ENCODE measurements at places on chromosomes 3 and 15. TPM values are rescaled to one million over a fixed set of nuclear protein-coding genes. Genes with fewer than 3 reads are reported as not detected.
A peak's percentile ranks its signal among the peaks of the same experiment; 100 is the strongest.

CHRM5 gene
- total RNA-seq = under 0.01 TPM

DNA sequence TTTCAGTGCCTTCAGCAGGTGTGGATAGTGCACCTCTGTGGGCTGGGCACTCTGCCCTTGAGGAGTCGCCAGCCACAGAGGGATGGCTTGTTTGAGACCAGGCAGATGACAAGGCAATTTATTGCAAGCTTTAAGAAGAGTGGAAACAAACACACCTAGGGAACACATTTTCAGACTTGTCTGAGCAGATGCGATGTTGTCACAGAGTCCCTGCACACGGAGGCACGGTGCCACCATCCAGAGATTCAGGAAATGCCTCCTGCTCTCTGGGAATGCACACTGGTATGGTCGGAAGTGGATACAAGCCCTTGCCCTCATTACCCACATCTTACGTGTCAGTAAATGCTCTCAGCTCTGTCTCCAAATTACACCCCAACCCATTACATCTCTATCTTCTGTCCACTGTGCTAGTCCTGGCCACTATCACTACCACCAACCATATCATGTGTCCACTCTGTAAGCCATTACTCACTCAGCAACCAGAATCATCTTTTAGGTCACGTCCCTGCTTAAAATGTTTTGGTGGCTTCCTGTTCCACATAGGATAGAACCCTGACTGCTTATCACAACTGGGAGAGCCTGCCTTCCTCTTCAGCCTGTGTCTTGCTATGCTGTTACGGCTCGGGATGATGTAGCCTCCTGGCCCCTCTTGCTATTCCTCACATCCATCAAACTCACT lies 196.9 kb downstream of the SLCO3A1 start:
- no peaks in the 10 kb centered on the region for H3K27me3 ChIP-seq
- no peak for DNase-seq
- H3K4me1 ChIP-seq = no peaks in the 10 kb centered on the region
- H3K4me3 ChIP-seq = no peak overlapping the region
- no peak overlapping the region for H3K27ac ChIP-seq

NDUFB5 gene
- 108 TPM for total RNA-seq

TRPM1 gene
- under 0.01 TPM for total RNA-seq

DNA sequence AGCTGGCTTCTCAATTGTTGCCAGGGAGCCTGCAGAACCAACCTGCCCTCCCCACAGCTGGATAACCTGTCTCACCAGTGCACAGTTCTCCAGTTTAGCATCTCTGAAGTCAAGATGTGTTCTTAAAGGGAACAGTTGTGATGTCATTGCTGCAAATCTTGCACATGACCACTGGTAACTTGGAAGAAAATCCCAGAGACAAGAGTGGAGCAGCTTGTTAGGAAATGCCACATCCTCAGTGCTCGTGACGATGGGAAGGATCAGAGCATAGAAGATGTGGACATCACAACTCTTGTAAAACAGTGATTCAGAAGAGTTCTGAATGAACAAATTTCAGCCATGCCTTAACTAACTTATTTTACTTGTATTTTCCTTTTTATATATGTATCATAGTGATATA lies 36.1 kb upstream of the LIMD1 start:
- peaks cover 14% of the 10 kb centered on the region for H3K4me1 ChIP-seq
- DNase-seq = no peak
- no peak overlapping the region for H3K27ac ChIP-seq
- H3K4me3 ChIP-seq = no peak overlapping the region
- no peaks in the 10 kb centered on the region for H3K27me3 ChIP-seq

GOLGA8B gene
- 57.2 TPM for total RNA-seq

DNA sequence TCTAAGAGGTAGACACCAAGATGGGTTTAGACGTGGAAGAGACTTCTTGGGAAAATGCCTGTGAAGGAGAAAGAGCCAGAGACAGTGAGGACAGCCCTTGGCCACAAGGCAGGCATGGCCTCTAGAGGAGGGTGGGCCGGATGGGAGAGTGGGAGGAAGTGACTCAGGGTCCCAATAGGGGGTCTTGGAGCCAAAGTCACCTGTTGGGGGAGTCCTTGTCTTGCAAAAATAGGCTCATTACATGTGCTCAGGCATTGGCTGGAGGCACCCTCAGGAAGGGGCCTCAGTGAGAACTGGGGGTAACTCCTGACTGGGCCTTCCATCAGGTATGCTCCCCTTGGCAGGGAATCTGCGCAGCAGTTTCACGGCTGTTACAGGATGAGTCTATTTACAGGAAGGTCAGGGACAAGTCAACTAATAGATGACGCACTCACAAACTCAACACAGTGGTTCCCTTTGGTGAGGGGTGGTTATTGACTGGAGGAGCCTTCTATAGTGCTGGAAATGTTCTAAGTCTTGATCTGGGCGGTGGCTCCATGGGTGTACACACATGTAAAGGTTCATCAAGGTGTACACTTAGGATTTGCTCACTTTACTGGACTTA lies 259.6 kb downstream of the XXYLT1 start:
- H3K27ac ChIP-seq = no peak overlapping the region
- H3K4me3 ChIP-seq = no peak overlapping the region
- peak; percentile 36 for DNase-seq
- peaks cover 53% of the 10 kb centered on the region for H3K27me3 ChIP-seq

CASR gene
- not detected for total RNA-seq

DNA sequence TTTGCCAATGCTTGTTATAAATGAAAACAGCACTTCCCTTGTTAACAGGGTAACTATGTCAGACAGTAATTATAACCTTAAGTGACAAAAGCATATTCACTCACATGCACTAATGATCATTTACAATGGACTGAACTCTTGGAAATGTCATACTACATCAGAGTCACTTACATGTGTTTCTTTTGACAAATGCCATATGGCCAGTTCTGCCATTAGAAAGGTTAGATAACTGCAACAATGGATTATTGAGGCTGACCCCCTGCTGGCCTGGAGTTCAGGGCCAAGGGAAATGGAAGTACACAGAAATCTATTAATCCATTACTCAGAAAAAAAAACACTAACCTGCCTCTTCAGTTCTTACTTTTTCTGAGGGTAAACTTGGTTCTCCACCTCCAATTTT lies 313.4 kb downstream of the CNTN3 start:
- no peak overlapping the region for H3K27ac ChIP-seq
- no peaks in the 10 kb centered on the region for H3K36me3 ChIP-seq
- DNase-seq = no peak
- H3K4me1 ChIP-seq = no peaks in the 10 kb centered on the region
- H3K4me3 ChIP-seq = no peak overlapping the region
- H3K27me3 ChIP-seq = no peaks in the 10 kb centered on the region

- H3K27me3 ChIP-seq = no peaks in the 10 kb centered on the region
- H3K4me1 ChIP-seq = no peaks in the 10 kb centered on the region
- H3K27ac ChIP-seq = no peak overlapping the region
- no peak overlapping the region for H3K4me3 ChIP-seq
- DNase-seq = no peak
Observed at GRCh38 chr3:63015614-63016309, 140.5 kb upstream of the CADPS start.

CHRD gene
- total RNA-seq = 0.29 TPM

DNA sequence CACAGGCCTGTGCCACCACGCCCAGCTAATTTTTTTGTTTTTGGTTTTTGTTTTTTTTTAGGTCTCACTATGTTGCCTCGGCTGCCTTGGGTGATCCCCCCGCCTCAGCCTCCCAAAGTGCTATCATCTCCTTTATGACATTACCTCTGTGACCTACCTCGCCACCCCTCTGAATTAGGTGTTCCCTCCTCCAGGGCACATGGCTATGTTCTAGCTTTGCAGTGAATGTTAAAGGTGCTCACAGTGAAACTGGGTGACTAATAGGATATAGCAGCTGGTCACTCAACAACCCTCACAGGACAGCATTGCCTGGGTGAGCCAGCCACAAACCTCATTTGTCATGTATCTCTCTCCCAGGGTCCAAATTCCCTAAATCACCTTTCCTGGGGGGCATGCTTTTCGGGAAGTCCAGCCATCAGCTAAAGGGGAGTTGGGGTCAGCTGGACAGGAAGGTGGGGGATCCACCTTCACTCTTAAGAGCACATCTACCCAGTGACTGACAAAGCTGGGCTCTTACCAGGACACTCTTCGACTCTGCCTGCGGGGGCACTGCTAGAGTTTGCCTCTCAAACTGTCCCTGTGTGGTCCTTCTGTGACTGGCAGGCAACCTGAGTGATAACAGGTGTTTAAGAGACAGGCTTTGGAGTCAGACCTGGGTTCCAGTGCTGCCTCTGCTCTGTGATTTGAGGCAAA lies 1.6 kb upstream of the TTLL3 start:
- H3K4me3 ChIP-seq = no peak overlapping the region
- DNase-seq = peak; percentile 68
- no peaks in the 10 kb centered on the region for H3K27me3 ChIP-seq
- peak overlapping the region; percentile 74 for H3K27ac ChIP-seq
- peaks cover 49% of the 10 kb centered on the region for H3K36me3 ChIP-seq
- H3K4me1 ChIP-seq = peaks cover 7% of the 10 kb centered on the region

TNFSF10 gene
- total RNA-seq = 3.5 TPM

DNA sequence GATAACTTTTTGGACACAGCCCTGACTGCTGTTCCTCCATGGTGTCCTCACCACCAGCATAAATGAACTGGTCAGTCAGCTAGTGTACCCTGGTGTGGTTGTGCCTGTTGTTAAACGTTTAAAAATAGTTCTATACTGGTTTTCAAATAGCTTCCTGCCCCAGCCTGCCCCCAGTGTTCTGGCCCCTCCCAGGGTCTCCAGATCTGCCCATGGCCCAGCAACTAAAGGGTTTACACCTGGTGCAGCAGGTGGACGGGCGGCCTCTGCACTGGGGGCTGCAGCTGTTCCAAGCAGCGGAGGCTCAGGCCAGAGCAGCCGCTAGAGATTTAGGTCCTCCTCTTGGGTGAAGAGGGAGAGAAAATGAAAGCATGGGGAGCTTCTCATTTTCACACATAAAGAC lies 6.1 kb upstream of the NR2E3 start:
- H3K4me1 ChIP-seq = peaks cover 17% of the 10 kb centered on the region
- no peak overlapping the region for H3K27ac ChIP-seq
- H3K4me3 ChIP-seq = no peak overlapping the region
- peaks cover 6% of the 10 kb centered on the region for H3K27me3 ChIP-seq
- DNase-seq = peak; percentile 66

GRCh38 chr3:186413615-186414415 lies 51.8 kb upstream of the DGKG start:
- H3K36me3 ChIP-seq = no peaks in the 10 kb centered on the region
- H3K27ac ChIP-seq = no peak overlapping the region
- H3K27me3 ChIP-seq = peaks cover 1% of the 10 kb centered on the region
- peaks cover 38% of the 10 kb centered on the region for H3K4me1 ChIP-seq

DNA sequence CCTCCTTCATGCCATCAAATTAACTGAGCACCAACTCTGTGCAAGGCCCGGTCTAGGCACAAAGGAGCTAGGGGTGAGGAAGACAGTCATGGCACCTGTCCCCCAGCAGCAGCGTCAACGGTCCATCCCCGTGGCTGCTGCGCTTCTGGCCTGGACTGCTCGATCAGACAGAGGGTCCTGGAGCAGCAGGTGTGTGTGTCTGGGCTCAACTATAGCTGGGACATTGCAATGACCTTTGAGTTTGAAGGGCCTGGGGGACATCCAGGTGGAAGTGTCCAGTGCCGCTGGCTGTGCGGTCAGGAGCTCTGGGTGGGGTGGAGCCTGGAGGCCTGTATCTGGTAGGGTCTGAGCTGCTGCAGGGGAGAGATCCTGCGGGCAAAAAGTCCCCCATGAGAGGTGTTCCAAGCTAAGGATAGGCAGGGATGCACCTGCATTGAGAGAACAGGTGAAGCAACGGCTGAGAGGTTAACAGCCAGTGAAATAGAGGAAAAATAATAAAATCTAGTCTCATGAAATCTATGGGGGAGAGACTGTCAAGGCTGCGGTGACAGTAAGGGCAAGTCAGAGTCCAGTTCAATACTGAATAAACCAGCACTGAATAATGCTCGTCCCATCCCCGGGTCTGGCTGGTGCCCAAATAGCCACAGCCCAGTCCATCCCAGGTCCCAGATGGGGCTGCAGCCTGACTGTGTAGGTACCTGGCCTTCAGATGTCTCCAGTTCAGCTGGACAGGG lies 25.4 kb upstream of the SLC41A3 start:
- no peaks in the 10 kb centered on the region for H3K27me3 ChIP-seq
- H3K4me1 ChIP-seq = no peaks in the 10 kb centered on the region
- no peak overlapping the region for H3K27ac ChIP-seq
- no peak for DNase-seq
- H3K4me3 ChIP-seq = no peak overlapping the region
- H3K36me3 ChIP-seq = no peaks in the 10 kb centered on the region

GRCh38 chr15:40002295-40002694 lies 36.7 kb downstream of the SRP14 start:
- peak overlapping the region; percentile 18 for H3K27ac ChIP-seq
- H3K4me1 ChIP-seq = peaks cover 33% of the 10 kb centered on the region
- no peak overlapping the region for H3K4me3 ChIP-seq
- H3K36me3 ChIP-seq = peaks cover 56% of the 10 kb centered on the region
- no peaks in the 10 kb centered on the region for H3K27me3 ChIP-seq

- H3K27me3 ChIP-seq = no peaks in the 10 kb centered on the region
- no peak for DNase-seq
- no peaks in the 10 kb centered on the region for H3K36me3 ChIP-seq
- H3K4me3 ChIP-seq = no peak overlapping the region
- H3K27ac ChIP-seq = no peak overlapping the region
Observed at GRCh38 chr15:101810876-101811275, 1.1 kb upstream of the OR4F15 start.

DNA sequence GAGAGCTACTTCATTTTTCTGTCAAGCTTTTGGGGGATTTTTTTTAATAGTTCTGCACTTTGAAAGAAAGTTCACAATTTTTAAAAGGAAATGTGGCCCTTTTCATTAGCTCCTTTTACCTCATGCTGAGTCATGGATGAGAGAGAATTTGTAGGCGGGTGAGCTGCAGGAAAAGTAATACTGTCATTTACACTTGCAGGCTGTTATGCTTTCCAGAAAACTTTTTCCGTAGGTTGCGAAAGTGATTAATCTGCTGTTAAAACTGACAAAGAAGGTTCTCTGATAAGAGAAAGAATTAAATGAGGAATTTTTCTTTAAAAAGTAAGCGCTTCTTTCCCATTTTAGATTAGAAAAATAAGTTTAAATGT lies 430.2 kb downstream of the LPP start:
- no peaks in the 10 kb centered on the region for H3K27me3 ChIP-seq
- peak overlapping the region; percentile 71 for H3K27ac ChIP-seq
- H3K36me3 ChIP-seq = no peaks in the 10 kb centered on the region
- peak; percentile 50 for DNase-seq

DNA sequence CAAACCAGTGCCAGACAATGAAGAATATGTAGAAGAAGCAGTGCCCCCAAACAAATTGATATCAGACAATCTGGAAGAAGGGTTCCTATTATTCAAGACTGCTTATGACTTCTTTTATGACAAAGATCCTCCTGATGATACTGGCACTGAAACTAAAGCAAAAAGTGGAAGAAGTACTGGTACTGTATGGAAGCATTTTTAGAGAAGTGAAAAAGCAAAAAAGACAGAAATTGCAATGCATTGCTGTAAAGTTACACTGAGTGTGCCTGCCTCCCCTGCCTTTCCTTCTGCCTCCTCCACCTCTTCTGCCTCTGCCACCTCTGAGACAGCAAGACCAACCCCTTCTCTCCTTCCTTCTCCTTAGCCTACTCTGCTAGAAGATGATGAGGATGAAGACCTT lies 167.6 kb downstream of the PLCL2 start:
- no peak overlapping the region for H3K27ac ChIP-seq
- no peak for DNase-seq
- peaks cover 26% of the 10 kb centered on the region for H3K4me1 ChIP-seq
- H3K4me3 ChIP-seq = no peak overlapping the region
- H3K36me3 ChIP-seq = no peaks in the 10 kb centered on the region
- H3K27me3 ChIP-seq = no peaks in the 10 kb centered on the region

CIDEC gene
- not detected for total RNA-seq

GRCh38 chr3:50972029-50972428 lies 297.3 kb downstream of the DOCK3 start:
- H3K27ac ChIP-seq = no peak overlapping the region
- H3K4me3 ChIP-seq = no peak overlapping the region
- H3K27me3 ChIP-seq = no peaks in the 10 kb centered on the region
- H3K36me3 ChIP-seq = no peaks in the 10 kb centered on the region

PLSCR5 gene
- total RNA-seq = not detected

RPSA gene
- total RNA-seq = 1,028 TPM
